ENCODE measurements at places on chromosomes 5 and 9.

DNA sequence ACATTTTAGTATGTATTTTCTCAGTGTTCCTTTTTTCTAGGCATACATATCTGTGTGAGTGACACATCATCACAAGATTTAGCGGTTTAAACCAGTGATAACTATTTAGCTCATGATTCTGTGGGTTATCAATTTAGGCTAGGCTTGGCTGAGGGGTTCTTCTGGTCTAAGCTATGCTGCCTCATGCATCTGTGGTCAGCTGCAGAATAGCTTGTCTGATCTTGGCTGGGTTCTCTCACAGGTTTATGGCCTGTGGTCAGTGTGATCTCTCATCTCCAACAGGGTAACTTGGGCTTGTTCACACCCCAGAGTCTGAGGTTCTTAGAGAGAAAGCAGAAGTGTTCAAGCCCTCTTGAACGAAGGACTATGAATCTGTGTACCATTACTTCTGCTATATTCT, 363.3 kb downstream of the KDM4C start:
- DNase-seq, result no peak

DNA sequence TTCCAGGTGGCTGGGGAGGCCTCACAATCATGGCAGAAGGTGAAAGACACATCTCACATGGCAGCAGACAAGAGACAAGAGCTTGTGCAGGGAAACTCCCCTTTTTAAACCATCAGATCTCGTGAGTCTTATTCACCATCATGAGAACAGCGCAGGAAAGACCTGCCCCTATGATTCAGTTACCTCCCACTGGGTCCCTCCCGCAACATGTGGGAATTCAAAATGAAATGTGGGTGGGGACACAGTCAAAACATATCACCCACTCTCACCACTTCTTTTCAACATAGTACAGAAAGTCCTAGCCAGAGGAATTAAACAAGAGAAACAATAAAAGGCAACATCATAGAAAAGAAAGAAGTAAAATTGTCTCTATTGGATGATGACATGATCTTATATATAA, 223.4 kb upstream of the SLC24A2 start:
- no peak for DNase-seq

DNA sequence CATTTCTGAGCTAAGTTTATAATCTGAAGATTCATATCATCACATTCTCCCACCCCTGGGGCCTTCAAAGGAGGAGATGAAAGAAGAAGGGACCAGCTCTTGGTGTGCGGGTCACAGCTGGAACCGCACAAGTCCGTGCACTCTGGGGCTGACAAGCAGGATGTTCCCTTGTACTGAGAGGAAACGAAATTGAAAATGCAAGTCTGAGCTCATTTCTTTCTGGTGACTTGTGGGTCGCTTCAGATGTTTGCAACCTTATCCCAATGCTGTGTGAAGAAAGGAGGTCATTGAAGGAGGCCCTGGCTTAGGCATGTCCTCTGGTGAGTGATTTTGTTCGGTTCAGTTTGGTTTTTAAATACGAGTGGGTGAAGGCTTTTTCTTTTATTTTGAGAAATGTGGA, 59.6 kb downstream of the C9orf152 start:
- peak; percentile 64 for DNase-seq

GRCh38 chr5:127343866-127344265, 53.3 kb downstream of the MEGF10 start:
- no peak for DNase-seq

GRCh38 chr5:39253196-39253595, 33.8 kb upstream of the FYB1 start:
- DNase-seq, result no peak

GRCh38 chr5:118711727-118712126, 276.6 kb downstream of the DTWD2 start:
- DNase-seq, result no peak

GRCh38 chr9:88586452-88586851, 51.5 kb downstream of the NXNL2 start:
- no peak for DNase-seq

DNA sequence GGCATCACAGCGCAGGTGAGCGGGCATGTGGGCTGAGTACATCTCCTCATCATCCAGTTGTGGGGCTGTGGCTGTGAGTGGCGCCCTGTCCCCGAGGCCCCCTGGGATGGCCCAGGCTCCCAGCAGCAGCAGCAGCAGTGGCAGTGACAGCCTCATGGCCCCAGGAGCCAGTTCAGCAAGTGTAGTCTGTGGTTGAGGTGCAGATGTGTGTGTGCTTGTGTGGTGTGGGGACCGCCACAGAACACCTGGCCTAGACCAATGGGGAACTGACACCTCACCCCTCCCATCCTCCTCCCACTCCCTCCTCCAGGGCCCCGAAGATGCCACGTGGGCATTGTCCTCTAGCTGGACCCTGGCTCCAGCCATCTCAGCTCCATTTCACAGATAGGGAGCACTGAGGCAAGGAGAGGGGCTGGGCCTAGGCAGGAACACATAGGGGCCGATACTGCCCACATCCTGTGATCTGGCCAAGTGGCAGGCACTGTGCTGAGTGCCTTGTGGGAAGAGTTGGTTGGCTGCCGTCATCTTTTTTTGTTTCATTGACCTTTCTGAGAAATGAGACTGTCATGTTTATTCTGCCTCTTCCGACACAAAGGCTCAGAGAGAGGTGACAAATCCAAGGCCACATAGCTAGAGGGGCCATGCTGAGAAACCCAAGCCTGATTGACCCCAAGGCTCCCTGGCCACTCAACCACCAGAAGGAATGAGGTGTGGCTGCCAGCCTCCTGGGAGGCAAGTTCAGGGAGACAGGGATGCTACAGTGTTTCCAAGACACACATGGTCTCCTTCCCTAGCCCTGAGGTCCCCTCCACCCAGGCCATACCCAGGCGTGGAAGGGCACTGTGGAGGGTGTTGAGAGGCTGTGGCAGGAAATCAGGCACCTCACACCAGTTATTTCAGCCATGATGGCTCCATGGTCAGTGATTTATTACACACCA, at the start of gene MZB1:
TSS of gene MZB1 (minus strand) at position 213 of the 938 bp plus-strand sequence. CDS start at position 156, 57 bp downstream.
- DNase-seq, result no peak

DNA sequence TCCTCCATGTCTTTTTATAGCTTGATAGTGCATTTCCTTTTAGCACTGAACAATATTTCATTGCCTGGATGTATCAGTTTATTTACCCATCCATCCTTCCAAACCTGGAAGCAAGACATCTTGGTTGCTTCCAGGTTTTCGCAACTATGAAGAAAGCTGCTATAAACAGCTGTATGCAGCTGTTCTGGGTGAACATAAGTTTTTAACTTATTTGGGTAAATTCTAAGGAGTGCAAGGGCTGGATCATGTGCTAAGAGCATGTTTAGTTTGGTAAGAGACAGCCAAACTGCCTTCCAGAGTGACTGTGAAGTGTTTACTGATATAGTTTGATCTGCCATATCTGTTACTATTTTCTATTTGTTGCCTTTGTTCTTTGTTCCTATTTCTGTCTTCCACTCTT, 58.5 kb downstream of the CSF2 start:
- DNase-seq, result no peak

GRCh38 chr5:35799753-35800152, 56.9 kb upstream of the IL7R start:
- no peak for DNase-seq

- DNase-seq, result peak; percentile 69
These were observed 62.0 kb upstream of the RNU6ATAC start for GRCh38 chr9:134226221-134226930.

DNA sequence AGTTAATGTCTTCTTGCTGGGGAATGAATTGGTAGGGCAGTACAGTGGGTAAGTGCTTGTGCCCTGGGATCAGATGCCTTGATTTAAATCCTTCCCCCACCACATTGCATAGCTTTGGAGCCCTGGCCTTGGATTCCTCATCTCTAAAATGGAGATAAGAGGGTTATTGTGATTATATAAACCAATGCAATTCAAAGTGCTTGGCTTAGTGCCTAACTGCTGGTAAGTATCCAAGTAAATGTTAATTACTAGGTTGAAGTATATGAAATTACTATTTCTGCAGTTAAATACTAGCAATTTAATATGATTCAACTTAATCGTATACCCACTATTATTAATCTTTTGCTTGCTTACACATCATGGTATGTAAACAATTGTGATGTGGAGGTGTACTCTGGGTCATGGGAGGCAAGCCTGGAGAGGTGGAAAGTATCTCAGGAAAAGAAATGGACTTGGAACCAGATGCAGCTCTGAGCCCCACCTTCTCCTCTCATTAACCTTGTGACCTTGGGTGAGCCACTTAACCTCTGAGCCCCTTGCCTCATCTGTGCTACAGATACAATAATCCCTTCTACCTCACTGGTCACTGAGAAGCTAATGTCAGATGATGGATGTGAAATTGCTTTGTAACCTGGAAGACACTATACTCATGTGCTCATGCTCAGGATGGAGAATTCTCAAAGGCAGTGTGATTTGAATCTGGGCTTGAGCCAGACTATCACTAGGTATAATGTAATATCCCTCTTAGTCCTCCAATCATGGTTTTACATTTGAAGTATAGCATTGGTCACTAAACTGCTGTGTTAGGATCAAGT, 23.8 kb downstream of the NEUROG1 start:
- no peak for DNase-seq

DNA sequence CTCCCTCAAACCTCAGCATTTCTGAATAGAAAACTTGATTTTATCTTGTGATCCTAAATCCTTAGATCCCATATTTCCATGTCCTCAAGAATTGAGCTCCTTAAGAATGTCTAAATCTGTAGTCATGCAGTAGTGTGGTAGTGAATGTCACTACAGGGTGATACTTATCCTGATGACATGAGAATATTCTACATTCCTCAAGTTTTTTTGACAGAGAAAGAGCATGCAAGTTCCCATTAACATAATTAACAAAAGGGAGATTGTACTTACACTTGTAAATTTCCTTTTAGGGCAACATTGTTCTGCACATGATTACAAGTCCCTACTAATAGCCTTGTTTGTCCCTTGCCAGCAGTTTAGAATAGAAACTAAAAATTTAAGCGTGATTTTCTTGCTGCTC, 352.3 kb downstream of the PTPRD start:
- no peak for DNase-seq

DNA sequence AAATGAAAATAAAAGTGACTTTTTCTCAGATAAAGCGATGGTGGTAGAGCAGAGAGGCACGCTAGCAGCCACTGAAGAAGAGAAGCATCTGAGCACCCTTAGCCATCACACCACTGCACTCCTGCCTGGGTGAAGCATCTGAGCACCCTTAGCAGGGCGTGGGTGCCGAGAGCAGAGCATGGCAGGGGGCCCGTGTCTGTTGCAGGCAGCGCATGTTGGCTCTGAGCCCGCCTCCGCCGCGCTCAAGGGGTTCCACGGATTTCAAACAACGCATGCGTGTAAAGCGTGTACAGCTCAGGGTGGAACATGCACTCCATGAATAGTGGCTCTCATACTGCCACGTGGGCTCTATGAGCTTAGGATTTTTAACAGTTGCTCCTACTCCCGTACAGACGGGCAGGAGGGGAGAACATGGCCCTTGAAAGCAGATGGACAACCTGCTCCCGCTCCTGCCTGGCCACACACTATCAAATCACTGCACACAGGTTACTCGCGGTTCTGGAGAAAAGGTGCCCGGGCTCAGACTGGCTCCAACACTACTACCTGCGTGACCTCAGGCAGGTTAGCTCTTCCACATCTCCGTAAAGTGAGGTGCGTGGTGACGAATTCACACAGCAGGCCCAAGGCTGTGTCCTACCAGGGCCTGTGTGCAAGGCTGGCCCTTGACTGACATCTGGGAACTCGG, 12.1 kb downstream of the LRRC14B start:
- DNase-seq, result no peak

GRCh38 chr5:142178651-142179050, 70.1 kb downstream of the NDFIP1 start:
- no peak for DNase-seq

GRCh38 chr9:120950421-120951388, 24.1 kb upstream of the TRAF1 start:
- no peak for DNase-seq

GRCh38 chr9:135512241-135512603, 9.0 kb upstream of the LCN1 start:
- DNase-seq, result no peak

Measured in inflammatory macrophage treated with lipopolysaccharide for 1 hour (primary cell).